ENCODE measurements at places on chromosomes 2 and 18.

- no peak for DNase-seq
Observed at GRCh38 chr2:220705678-220706077, 866.4 kb downstream of the EPHA4 start.

- no peak for DNase-seq
Observed at GRCh38 chr2:51997571-51997970, 965.6 kb upstream of the NRXN1 start.

DNA sequence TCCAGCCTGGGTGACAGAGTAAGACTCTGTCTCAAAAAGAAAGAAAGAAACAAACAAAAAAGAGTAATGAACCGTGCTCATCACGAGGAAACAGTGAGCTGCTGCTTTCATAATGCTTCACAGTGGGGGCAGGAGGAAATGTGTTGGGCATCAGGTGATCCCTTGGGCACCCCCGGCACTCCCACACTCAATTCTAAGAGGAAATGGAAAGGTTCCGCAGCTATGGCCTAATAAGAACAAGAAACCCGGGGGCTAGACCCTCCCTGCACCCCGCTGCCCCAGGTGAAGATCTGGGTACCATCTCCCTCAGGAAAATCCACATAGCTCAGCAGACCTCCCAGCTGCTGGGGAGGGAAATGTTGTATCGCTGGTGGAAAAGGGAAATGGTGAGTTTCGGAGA, 118.9 kb downstream of the LPIN1 start:
- DNase-seq, result no peak

GRCh38 chr18:10410472-10411308, 43.7 kb upstream of the APCDD1 start:
- no peak for DNase-seq

DNA sequence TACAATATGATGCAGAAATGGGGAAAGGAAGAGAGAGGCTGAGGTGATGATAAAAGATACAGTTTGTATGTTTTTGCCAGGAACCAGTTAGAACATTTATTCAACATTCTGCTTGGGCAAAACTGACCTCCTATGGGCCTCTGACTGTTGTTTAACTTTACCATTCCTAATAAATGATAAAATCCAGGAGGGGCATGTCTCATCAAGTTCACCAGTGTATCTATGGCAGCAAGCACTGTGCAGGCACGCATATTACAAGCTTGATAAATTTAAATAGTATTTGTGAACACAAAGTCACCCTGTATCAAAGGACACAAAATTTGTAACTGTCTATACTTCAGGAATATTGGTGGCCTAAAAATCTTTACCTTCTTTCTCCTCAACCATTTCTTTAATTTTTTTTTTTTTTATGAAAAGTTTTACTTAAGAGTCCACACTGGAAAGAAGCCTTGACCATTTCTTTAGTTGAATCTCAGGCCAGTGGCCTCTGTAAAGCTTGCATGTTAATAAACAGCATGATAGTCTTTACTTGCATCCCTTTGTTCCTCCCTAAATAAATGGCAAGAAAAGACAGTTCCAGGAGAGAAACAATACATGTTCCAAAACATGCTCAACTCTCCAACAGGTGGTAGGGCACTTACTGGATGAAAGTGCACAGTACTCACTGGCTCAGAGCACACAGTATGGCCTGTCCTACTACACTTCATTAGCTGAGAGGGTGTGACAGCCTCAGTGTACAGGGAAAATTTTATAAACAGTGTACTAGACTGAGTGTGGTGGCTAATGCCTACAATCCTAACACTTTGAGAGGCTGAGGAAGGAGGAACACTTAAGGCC, 52.3 kb downstream of the SOS1 start:
- no peak for DNase-seq

DNA sequence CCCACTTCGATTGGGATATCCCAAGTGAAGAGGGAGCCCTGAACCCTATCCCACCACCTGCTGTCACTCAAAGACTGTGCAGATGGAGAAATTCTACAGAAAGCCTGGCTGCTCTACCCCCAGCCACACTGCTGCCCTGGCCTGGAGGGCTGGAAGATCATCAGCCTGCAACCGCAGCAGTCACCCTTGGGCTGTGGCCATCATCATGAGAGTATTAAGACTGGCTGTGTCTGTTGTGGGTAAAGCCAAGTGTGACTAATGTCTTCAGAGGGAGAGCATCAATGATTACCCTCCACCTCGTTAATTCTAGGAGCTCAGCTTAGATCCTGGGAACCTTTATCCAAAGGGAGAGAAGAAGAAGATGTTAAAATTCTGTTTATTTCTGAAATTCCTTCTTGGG, 221.5 kb downstream of the TFCP2L1 start:
- no peak for DNase-seq

DNA sequence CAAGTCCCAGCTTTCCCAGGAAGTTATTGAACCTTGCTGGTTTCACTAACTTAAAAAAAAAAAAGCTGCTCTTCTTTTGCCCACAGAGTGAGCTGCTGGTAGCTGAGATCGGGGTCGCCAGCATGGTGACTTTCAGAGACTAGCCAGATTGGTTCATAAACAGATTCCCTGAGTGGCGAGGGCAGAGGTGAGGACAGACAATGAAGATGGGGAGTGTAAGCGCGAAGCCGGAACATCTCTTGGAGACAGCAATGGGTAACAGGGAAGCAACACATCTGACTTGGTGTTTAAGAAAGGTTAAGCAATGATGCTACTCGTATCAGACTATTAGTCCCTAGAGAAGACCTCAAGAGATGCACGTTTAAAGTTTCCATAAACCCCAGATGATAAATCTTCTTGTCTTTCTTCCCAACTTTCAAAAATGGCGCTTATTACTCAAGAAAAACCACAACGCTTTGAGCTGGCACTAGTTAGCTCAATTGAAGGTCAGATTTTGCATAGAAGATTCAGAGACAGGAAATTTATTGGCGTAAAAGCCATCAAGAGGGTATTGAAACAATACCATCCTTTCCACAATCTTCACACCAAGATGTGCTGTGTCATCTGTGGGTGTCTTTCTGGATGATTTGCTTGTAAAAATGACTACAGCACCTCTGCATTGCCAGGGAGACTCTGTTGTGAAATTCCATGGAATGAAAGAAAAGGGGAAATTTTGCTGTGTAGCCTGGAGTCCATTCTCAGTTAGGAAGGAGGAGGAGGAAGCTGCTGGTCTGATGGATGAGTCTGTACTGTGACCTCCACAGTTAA, 193.1 kb upstream of the CXCR4 start:
- no peak for DNase-seq

DNA sequence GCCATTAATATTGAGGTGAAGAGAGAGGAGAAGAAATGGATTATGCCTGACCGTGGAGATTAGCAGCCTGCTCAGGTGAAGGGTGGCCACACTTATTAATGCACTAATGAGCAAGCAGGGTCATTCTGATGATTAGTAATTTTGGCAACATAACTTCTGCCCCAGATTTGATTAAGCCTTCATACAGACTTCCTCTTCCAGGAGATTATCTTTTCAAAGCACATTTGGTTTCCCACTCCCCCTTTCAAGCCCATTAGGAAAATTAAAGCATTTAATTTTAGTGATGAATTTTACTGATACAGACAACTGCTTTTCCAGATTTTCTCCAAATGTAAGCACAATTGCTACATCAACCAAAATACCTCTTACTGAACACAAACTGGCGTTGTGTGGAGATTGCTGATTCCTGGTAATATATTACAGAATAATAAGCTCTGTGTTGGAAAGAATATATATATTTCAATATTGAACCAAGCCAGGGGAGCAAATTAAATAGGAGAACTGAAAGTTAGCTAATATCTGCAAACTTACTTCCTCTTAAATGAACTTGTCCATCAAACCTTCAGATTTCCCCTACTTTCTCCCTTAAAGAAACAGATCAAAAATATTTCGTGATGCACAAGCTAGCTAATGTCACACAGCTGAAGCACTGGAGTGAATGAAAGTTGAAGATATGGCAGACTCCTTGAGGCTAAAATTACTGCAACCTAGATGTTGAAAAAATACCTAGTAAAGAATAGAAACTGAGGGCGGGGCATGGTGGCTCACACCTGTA, 140.8 kb downstream of the FAM210A start:
- DNase-seq, result no peak

GRCh38 chr18:47898696-47899095, 31.8 kb downstream of the SMAD2 start:
- DNase-seq, result peak; percentile 40

- DNase-seq, result peak; percentile 47
Observed at GRCh38 chr18:56083523-56084287, 495.7 kb upstream of the TCF4 start.

GRCh38 chr2:136358576-136358975, 240.6 kb upstream of the CXCR4 start:
- DNase-seq, result no peak

DNA sequence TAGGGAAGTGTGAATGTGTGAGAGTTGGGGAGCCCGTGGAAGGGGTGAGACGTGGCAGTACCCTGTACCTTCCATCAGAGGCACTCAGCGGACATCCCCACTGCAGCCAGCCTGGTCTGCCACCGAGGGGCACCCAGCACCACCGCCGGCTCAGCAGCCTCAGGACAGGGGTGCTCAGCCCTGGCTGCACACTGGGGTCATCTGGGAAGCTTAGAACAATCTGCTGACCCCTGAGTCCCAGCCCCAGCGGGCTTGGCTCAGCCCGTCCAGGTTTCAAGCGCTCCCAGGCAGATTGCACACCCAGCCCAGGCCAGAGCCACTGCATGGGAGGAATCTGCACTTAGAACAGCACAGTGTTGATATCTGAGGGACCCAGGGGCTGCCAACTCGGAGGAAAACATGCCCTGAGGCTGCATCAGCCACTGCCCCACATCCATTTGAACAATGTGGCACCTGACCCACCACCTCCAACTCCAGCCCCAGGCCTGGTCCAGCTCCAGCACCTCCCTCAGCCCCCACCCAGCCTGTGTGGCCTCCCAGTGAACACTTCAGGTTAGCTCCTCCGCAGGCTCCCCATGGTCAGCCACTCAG, 147.1 kb upstream of the OTOS start:
- no peak for DNase-seq

GRCh38 chr2:222795450-222796357, 65.1 kb upstream of the ACSL3 start:
- no peak for DNase-seq

DNA sequence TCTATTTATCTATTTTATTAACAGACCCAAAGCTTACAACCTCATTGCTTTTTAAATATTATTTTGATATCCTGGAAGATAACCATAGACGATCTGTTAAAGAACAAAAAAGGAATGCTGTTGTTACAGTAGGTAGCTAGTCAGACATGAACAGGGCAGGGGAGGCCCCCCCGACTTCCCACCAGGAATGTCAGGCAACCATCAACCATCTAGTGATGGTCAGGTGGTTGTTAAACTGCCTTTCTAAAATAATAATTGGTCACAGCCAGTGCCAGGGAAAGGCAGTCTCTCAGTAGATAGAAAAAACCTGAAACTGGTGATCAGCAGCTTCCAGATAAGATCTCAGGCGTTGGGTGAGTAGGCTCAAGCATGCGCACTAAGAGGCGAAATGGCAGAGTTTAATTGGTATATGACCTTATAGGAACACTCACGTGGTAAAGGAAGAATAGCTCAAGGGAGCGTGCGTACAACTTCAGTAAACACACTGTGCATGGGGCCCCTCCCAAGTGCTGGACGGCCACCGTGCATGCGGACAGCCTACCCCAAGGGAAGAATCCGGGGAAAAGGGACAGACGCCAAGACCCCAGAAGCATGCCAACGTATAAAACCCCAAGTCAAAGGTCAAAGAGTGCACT, 32.5 kb upstream of the CCL20 start:
- DNase-seq, result no peak

GRCh38 chr18:28559511-28559910, 382.6 kb upstream of the CDH2 start:
- DNase-seq, result no peak

- DNase-seq, result no peak
Observed at GRCh38 chr2:232787806-232788205, 11.4 kb upstream of the KCNJ13 start.

DNA sequence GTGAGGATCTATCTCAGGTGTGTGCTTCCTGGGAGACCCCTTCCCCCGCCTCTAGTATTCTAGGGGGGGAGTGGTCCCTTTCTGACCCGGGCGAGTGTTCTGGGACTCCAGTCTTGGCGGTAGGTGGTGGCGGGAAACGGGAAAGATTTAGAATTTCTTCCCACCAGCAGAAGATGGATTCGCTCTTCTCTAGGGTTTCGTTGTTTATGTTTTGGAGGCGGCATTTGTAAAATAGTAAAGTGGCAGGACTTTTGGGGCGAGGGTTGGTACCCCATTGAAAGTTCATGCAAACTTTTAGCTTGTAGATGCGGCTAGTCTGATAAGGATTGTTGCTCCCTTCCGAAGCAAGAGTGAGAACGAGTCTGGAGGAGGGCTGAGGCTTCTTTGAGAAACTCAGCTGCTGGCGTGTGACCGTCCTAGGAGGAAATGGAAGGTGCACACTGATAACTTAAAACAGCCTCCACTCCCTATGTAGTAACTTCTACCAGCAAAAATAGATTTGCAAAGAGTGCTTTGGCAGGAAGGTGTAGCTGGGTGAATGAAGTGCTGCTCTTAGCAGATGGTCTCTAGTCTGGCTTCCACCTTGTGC, 412 bp downstream of the GPD2 start:
- DNase-seq, result peak; percentile 23

GRCh38 chr2:173001664-173002604, 73.7 kb upstream of the MAP3K20 start:
- DNase-seq, result no peak

DNA sequence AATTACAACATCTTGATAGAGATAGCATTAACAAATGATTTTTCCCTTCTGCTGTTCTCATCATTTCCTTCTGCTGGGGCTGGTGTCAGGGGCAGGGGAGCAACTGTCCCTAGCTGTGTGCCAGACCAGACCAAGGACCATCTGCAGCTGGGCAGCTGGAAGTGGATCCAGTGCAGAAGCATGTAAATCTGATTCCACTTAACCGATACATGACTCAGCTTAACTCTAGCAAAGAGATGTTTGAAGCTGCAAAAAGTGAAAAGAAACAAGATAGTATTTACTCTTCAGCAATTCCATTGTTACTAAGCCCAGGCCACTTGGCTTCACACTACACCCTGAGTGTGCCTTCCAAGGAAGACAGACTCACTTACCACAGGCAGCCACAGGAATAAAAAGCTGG, 151.1 kb downstream of the GALNT1 start:
- no peak for DNase-seq

- DNase-seq, result no peak
Observed at GRCh38 chr2:166334805-166335204, 40.9 kb downstream of the SCN9A start.

DNA sequence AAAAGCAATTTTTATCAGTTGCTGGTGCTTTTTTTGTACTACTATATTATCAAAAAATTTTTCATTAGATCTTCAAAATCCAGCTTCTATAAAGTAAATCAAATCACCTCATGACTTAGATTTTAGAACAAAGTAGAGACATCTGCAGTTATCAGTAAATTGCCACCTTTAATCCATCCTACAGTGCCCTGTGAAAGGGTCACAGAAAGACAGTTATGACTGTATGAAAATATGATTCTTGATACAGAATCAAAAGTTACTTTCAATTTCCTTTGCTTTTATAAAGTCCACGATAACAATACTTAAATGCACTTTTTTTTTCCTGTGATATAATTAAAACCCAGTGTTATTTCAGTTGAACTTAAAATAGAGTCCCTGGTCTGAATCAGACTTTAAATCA, 61.4 kb downstream of the PRPF40A start:
- DNase-seq, result no peak

Data from HAP-1 (cell line).